ENCODE measurements at places on chromosomes 5 and 9.

DNA sequence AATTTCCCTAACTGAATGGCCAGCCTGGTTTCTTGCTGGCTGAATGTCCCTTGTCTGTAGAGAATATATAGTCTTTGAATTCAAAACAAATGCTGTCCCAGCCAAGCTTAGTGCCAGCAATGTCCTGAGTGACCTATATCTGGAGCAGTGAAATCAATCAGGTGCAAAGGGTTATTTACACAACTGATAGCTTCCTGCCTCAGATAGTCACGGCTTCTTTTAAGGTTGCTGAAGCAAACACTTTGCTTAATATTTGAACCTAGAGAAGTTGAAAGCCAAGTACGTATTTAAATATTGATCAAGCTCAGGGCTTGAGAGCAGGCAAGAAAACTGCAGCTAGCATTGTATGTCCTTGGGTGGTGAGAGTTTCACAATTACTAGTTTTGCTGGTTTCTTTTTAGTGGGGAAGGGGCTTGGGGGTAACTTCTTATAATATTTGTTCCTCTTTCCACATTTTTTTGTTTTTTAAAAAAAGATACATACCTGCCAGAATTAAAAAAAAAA lies 2.0 kb upstream of the ARHGEF28 start:
- DNase-seq = no peak

GRCh38 chr5:36367524-36367923 lies 65.8 kb upstream of the RANBP3L start:
- DNase-seq = no peak

DNA sequence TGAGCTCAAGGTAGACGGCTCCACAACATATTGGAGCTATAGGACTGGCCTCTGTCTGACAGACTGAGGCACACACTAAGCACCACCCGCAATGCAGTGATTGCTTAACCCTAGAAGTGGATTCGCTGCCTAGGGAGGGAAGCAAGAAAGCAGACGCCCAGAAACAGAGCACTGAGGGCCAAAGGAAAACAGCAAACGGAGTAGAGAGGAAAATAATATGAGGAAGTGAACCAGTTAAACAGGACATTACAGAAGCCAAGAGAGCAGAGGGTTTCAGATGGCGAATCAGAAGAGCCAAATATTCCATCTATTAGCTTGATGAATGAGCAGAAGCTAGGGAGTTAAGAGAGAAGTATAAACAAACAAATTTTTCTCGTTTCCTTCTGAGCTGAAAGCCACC lies 139.2 kb upstream of the LHFPL2 start:
- no peak for DNase-seq

DNA sequence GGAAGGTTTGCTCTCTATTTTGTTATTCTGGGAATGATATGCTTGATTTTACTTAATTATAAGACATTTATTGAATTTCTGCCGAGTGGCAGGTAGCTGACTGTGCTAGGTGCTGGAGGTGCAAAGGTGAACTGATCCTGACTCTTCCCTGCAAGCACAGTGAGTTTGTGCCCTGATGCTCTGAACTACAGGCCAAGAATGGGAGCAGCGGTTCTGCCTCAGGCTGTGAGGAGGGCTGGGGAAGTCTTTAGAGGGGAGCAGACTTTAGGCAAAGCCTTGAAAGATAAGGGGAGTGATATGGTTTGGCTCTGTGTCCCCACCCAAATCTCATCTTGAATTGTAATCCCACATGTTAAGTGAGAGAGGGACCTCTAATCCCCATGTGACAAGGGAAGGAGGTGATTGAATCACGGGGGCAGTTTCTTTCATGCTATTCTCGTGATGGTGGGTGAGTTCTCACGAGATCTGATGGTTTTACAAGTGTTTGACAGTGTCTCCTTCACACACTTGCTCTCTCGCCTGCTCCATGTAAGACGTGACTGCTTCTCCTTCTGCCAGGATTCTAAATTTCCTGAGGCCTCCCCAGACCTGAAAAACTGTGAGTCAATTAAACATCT lies 73.1 kb downstream of the NDFIP1 start:
- peak; percentile 1 for DNase-seq

- DNase-seq = peak; percentile 92
Measured at GRCh38 chr5:153959134-153959957, 79.4 kb downstream of the FAM114A2 start.

- no peak for DNase-seq
Measured at GRCh38 chr5:65871182-65871581, 55.2 kb upstream of the ERBIN start.

DNA sequence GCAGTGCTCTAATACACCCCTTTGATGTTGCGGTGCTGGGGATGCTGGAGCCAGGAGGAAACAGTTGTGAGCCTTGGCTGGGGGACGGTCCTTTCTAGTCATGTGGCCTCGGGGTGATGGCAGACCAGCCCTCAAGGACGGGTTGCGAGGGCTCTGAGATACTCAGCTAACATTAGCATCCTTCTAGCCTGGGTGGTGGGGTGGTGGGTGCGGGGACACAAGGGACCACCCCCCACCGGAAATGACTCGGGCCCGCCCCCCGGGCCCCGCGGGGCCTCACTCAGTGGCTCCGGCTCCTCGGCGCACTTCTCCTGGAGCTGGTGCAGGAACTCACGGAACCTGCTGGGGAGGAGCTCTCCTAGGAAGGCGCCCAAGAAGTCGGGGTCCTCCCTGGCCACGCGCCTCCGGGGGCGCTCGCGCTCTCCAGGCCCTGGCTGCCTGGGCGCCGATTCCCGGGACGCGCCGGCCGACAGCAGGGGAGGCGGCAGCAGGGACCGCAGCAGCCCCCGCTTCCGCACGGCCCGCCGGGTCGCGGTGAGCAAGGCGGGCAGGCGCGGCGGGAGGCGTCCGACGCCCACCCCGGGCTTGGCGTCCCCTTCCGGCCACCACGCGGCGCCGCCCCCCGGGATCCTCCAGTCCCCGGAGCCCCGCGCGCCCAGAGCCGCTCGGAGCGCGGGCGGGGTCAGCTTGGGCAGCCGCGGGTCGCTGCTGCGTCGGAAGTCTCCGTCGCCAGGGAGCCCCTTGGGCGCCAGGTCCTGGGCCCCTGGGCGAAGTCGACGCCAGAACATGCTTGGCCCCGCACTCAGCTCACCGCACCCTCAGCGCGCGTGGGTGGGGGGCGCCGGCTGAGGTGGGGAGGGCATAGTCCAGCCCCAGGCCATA lies 873 bp downstream of the C9orf50 start:
- DNase-seq = peak; percentile 69

DNA sequence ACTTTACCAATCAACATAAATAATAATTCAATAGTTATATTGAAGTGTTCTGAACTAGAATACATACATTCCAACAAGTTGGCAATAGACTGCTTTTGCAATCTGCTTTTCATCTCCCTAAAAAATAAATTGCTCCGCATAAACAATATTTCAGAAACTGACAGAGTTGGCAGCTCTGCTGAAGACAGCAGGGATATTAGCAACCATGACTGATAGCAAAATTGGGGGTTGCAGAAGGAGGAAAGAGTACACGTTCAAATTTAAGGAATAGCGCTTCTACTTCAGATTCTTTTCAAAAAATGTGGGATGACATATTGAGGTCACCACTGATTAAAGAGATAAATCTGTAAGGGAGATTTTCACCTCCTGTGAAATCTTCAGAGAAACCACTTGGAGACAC lies 521.2 kb downstream of the DTWD2 start:
- no peak for DNase-seq

DNA sequence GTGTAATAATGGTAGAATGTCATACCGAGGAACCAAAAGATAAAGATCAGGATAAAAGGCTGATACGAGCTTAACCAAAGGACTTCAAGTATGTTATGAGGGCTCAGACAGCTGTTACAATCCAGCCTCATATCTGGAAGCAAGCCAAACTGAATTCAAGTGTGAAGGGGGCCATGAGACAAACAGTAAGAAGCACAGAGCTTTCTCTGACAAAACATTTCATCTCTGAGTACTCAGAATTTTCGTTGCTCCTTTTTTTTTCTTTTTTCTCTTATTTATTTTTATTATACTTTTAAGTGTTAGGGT lies 52.9 kb upstream of the CD180 start:
- no peak for DNase-seq

- DNase-seq = no peak
Measured at GRCh38 chr5:178378527-178379484, 146.2 kb upstream of the PHYKPL start.

DNA sequence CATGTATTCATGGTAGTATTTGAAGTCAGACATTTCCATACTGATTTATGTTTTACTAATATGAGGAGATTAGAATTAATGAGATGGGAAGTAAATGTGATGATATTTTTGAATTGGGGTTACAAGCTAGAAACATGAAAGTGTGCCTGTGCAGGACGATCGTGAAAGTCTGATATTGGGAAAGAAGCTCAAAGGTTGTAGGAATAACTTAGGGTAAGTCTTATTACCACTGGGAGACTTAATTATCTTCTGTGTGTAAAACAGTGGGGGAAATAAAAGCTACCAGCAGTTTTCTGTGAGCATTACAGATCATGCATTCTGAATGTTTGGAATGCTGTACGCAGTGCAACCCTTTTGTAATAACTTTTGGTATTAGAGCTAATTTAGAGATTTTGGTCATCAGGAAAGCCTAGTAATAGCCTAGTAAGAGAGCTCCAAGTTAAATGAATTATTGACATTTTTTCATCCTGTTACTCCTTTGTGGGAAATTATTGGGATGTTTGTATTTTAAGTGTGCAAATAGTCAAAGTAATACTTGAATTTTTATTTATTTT lies 153.9 kb downstream of the PCSK5 start:
- DNase-seq = no peak

DNA sequence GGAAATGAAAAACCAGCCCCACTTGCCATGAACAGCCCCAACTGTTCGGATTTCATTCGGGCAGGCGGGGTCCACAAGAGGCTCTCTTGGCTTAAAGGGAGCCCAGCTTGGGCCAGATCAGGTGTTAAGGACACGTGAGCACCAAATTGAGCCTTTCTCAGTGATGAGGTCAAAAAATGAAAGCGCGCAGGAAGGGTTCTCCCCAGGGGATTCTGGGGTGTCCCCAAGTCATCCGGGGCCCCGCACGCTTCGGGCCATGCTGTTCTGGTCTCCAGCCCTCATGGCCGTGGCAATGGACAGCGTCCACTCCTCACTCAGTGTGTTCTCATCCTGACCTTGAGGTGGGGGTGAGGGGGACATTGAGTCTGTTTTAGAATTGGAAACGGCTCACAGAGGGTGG lies 10.9 kb downstream of the AK1 start:
- no peak for DNase-seq

GRCh38 chr9:89278551-89278950 lies 32.4 kb upstream of the CKS2 start:
- no peak for DNase-seq

DNA sequence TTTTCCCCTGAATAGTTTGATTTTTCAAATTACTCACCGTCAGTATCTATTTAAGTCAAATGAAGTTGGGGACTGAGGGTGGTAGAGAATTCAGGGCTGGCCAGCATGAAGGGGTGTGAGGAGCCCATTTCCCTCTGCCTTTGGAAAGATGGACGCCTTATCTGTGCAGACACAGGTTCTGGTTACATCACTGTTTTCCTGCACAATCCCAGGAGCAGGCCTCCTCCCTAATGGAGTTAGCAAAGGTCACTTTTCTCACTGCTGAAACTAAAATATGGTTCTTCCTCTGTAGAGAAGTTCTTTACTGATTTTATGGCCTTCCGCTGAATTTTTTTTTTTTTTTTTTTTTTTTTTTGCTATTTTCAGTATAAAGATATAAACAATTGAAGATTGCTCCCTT lies 69.1 kb downstream of the FOXD1 start:
- no peak for DNase-seq

GRCh38 chr5:124554746-124555578 lies 191.5 kb downstream of the ZNF608 start:
- DNase-seq = peak; percentile 20

GRCh38 chr9:97744710-97745708 lies 47.9 kb upstream of the XPA start:
- peak; percentile 76 for DNase-seq

GRCh38 chr5:14399054-14399692 lies 182.4 kb upstream of the OTULINL start:
- peak; percentile 72 for DNase-seq

DNA sequence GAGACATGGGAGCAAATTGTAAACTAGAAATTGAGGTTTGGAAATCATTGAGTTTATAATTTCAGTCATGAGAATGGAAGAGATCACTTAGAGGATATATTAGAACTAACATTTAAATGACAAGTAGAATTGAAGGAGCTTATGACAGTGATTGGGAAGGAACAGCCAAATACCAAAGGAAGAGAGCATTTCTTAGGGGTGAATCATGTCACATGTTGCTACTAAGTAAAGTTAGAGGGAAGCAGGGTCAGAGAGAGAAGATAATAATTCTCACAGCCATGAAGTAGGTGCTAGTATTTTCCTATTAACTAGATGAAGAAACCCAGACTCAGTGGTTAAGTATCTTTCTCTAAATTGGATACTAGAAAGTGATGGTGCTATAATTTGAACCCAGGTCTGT lies 59.3 kb downstream of the COMMD10 start:
- DNase-seq = no peak

DNA sequence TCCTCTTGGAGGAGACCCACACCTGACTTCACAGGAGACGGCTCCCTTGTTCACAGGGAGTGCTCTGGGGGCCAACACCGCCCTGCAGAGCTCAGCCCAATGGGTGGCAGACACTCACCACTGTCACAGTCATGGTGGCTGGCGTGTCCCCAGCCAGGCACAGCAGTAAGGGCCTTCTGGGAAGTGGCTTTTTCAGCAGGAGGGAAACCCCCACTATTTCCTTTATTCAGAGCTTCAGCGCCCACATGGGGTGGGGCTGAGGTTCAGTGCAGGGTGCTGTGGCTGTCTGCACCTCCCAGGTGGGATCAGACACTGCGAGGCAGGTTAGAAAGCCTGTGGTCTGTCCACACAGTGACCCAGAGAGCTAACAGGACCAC lies 3.6 kb upstream of the SNAPC4 start:
- DNase-seq = no peak

DNA sequence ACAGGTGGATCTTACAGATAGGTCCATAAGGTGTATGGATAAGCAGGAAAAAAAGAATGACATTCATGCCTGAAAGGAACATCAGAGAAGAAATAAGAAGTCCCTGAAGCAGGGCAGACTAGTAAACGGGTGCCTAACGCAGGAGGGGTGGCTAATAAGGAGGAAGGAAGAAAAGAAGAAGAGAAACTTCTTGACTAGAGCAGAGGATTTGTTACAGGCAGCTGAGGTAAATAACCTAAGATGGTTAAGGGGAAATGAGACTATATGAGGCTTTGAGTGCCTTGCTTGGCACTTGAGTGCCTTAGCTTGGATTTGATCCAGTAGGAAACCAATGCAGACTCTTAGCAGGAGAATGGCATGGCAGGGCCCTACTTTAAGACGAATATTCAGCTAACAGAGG lies 313.5 kb upstream of the PDE4D start:
- DNase-seq = no peak

GRCh38 chr5:69531406-69531801 lies 28.6 kb upstream of the GTF2H2C start:
- DNase-seq = no peak

DNA sequence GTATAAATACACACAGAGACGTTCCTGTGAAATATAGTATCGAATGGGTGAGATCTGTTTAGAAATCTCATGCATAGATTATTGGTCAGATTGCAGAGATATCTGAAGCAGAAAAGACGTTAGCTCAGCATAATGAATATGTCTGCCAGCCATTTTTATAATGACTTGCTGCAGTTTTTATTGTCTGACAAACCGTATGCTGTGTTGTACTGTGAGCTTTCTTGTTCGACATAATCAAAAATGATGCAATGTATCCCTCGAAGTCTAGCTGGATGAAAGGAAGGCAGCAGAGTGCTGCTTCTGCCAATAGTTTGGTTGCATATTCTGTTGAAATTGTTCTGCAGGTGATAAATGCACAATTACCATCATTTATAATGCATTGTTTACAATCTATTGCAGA lies 514.9 kb upstream of the ARRDC3 start:
- DNase-seq = no peak

All from GM23338 (cell line).